ELR (cell line): ENCODE measurements at places on chromosomes 7 and 10.
A peak's percentile ranks its signal among the peaks of the same experiment; 100 is the strongest.

DNA sequence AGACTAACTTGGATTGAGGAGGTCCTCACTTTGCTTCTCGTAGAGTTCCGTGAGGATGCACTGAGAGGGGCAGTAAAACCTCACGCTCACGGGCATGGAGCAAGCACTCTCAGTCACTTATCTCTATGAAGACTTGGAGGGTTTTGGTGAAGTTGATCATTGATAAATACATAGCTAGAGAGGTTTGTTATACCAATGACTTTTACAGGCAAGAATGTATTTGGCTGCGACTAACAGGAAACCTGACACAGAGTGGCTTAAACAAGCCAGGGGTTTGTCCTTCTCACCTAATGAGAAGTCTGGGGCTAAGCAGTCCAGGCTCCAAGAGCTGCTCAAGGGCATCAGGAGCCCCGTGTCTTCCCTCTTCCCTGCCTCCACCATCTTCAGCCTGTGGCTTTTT is 6.1 kb downstream of the BICC1 start:
- peak; percentile 32 for DNase-seq

GRCh38 chr7:116588641-116589594 is 64.1 kb downstream of the CAV1 start:
- peak; percentile 84 for DNase-seq

GRCh38 chr10:121637437-121637836 is 39.2 kb upstream of the FGFR2 start:
- no peak for DNase-seq

DNA sequence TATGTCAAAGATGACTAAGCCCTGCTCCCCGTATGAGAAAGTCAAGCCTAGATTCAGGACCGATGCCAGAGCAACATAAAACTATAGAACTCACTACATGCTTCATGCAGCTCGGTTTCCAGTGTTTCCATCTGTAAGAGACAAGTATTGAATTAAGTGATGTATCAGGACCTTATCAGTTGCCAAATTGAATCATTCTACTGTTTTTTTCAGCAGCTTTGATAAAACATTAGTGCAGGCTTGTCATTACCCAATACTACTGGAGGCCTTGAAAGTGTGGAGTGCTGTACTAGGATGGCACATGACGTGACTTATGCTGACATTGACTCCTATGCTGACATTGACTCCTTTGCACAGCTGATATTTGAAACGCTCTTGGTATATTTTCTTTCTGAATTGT is 10.8 kb upstream of the NRP1 start:
- DNase-seq = peak; percentile 34

GRCh38 chr10:34728361-34728760 is 86.7 kb downstream of the PARD3 start:
- no peak for DNase-seq

DNA sequence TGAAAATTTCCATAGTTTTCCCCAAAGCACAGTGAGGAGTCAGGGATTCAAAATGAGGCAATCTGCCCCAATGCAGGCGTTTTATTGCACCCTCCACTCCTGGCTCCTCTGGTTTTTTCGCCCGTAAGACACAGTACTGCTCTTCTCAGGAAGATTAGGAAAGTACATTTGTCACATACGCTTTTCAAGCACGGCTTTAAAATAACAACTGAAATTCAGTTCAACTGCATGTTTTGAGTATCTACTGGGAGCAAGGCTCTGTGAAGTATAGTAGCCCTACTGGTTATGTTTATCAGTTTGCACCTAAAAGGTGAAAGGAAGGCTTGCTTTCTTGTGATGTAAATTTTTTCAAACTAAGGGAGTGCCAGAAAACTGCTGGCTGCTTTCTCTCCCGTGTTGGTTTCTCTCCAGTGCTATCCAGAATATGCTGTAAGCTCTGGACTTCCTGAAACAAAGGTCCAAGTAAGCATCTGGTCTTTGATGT is 1.9 kb upstream of the SGMS1 start:
- DNase-seq = peak; percentile 22

DNA sequence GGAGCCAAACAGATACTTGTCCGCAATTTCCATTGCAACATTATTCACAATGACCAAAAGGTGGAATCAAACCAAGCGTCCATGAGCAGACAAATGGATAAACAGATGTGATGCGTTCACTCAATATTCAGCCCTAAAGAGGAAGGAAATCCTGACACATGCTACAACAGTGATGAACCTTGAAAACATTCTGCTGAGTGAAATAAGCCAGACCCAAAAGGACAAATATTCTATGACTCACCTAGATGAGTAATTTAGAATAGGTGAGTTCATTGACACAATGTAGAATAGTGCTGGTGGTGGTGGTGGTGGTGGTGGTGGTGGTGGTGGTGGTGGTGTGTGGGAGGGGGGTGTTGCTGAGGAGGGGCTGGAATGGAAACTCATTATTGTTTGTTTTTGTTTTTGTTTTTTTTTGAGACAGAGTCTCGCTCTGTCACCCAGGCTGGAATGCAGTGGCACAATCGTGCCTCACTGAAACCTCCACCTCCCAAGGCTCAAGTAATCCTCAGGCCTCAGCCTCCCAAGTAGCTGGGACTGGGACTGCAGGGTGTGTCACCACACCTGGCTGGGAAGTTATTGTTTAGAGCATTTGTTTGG is 28.6 kb downstream of the SMKR1 start:
- peak; percentile 95 for DNase-seq

DNA sequence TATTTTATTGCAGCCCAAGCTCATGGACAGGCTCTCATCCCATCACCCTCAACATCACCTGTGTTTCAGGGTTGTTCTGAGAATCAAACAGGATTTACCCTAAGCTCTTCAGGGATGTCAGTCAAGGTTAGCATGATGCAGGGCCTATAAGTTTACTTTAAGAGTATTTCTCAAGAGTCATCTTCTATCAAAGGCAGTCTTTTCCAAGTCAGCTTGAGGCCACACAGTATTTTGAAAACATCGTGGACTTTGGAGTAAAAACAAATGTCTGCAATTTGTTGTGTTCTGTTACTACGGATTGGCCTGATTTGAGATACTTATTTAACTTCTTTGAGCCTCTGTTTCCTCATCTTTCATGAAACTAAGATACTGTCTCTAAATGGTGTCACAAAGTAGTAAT is 42.0 kb upstream of the NRP1 start:
- DNase-seq = no peak

DNA sequence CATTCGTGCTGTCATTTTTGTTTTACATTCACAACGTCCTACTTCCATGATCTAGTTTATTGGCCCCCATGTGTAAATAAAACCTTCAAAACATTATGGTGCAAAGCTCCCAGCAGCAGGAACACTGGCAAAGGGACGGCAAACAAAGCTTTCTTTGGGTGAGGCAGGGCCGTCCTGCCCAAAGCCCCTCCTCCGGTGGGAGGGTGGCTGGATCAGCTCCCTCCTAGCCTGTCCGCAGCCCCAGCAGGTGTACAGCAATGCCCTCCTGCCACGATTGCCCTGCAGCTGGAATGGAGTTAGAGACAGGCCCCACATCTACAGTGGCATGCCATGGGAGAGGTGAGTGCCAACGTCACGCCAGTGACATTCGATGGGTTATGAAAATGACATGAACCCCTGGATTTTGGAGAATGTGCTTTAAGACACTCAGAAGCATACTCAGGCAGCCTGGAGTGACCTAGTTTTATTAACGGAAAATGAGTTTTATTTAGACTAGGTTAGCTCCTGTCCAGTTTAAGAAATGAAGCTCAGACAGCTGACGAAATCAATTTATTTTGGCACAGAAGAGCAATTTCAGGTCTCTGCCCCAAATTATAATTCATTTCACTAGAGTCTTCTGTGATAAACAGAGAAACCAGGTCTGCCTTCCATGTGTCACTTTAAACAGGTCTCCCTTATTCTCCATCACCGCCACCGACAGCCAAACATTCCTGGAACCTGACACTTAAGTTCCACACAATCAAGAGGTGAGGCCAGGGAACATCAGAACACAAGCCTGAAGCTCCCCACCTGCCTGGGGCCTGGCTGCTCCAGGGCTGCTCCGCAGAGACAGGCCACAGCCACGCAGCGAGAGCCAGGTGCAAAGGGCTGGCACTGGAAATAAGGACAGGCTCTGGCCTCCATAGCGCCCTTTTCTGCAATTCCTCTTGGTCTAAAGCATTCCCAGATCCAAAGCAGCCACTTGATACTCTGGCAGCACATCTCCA is 50.1 kb downstream of the VOPP1 start:
- no peak for DNase-seq

DNA sequence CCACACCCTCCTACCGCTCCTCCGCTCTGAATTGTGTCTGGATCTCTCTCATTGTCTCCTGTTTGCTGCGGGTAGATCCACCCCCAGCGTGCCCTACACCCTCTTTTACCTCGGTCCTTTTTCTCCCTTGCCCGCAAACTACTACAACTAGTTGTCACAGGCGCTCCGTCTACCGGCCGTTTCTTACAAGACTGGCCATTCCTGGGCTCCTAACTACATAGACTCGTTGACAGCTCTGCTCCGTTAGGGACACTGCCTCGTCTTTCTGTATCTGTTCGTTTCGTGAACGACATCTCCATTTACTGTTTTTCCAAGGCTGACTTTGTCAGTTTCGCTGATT is 786 bp downstream of the TAF3 start:
- peak; percentile 64 for DNase-seq

DNA sequence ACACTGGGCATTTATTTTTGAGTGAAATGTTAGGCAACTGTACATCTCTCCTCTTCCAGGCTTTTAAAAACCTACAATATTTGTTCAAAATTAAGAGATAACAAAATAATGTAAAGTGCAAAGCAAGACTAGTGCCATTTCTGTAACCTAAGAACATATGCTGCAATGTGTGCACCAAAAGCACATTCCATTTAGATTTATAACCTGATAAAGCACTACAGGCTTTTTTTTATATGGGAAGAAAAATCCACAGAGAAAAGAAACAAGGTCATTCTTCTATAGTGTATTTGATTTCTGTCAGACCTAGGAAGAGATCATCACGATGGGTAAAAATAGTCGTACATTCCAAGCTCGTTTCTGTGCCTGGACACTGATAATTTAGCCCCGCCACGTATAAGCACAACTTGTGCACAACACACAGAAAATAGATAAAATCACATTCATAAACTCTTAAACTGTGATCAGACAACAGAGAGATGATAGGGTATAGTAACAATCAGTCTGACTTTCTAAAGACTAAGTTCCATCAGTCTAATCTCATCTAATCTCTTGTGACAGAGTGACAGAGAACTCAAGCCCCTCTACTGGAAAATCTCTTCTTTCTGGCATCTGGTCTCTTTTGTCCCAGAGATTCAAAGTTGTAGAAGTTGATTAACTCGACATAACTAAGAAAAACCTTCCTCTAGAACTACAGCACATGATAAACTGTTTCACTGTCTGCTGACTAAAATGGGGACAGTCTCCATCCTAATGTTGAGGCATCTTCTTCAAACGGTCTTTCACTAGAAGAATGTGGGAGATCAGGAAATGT is 6.7 kb downstream of the LAMB1 start:
- peak; percentile 79 for DNase-seq

DNA sequence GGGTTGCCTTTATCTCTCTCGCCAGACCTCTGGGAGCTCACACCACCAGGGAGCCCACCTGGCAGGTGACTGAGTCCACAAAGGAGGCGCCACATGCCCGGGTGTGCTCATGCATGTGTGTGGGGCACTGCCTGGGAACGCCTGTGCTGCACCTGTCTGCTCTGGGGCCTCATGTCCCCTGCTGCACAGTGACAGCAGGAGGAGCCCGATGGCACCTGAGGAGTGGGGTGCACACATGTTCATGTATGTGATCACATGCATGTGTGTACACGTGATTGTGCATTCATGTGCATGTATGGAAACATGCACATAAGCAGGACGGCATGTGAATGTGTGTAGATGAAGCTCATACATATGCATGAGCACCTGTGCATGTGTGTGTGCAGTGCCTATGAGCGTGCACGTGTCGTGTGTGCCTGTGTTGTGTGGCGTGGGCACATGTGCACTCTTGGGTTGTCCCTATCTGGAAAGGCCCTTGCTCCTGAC is 22.0 kb downstream of the YKT6 start:
- DNase-seq = no peak

DNA sequence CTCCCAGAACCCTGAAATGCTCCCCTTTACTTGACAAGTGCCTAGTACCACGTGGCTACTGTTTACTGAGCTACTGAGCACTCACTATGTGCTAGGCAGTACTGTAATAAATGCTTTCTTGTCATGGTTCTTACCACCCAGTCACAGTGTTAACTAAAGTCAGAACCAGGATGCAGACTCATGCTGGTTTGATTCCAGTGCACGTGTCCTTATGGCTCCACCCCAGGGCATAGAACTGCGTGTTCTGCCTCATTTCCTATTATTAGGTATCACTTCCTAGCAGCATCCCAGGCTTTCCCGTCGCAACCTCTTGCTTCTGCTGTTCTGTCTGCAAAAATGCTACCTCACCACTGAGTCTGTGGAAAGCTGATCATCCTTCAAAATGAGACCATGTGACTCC is 71.7 kb upstream of the DOCK1 start:
- peak; percentile 3 for DNase-seq

- peak; percentile 77 for DNase-seq
Measured at GRCh38 chr7:45985902-45986301, 64.8 kb upstream of the IGFBP3 start.

DNA sequence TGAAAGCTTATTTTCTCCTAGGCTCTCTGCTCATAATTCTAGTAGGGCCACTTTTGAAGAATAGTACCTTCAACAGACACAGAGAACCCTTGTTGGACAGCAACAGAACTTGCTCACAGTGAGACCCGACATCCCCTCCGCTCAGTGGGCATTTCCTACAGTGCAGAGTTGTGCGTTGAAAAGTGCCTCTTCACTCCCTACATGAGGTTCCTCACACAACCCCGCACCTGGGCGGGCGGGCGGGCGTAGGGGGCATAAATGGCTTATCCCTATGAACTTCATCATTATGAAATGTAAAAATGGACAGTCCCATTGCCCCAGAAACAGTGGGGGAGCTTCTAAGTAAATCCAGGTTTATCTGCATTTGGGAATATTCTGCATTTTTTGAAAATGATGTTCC is 174.9 kb downstream of the MGMT start:
- DNase-seq = no peak

GRCh38 chr7:25611196-25611595 is 382.9 kb upstream of the NPVF start:
- DNase-seq = no peak

DNA sequence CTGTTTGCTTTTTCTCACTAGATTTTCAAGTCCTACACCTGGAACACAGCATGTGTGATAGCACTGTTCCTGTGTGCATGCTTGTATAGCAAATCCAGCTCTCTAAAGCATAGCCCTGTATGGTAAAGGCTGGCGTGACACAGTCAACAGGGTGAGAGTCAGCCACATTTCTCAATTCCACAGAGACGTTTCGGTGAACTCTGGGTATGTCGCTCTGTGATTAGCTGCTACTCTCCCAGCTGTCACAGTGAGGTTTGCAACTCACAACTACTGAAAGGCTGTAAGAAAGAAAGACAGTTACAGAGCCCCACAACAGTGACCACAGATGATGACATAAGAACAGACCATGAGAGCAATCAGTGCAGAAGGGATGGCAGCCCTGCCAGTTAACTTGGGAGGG is 170.6 kb upstream of the IMMP2L start:
- DNase-seq = no peak
